NCI-H524 (cell line): ENCODE measurements at places on chromosomes 6 and 20.

DNA sequence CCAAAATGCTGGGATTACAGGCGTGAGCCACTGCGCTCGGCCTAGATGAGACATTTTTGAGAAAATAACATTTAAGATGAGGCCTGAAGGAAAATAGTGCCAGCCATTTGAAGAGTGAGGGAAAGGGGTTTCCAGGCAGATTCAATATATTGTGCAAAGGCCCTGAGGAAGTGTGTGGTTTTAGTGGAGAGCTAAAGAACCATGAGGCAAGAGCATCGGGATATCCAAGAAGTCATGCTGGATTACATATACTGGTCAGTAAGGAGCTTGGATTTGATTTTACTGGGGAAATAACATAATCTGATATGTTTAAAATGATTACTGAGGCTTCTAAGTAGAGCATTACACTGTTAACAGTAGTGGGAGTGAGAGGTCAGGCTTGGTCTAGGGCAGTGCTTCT lies 47.0 kb downstream of the CARMIL1 start:
- no peak for DNase-seq

DNA sequence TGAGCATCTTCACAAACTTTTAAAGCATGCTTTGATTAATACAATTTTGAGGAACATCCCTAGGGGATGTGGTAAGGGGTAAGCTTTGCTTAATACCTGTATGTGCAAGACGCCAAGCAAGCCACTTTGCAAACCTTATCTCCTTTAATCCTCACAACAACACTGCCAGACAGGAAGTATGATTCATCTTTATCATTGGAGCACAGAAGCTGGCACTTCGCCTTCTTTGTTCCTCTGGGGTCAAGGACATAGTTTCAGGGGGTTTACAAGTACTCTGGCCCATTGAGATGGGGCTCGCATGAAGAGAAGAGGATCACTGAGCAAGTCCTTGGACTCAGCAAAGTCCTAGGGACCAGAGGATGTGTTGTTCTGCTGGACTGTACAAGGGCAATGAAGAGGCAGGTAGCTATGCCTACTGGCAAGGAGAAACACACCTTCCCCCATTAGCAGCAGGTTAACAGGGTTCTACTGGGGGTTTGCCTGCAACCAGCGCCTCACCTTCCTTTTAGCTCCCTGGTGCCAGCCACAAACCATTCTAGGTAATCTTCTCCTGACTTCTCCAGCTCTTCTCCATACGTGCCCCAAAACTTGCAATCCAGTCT lies 8.8 kb downstream of the TMEM244 start:
- peak; percentile 24 for DNase-seq

- DNase-seq = no peak
These were observed 201.8 kb downstream of the GRIK2 start for GRCh38 chr6:101595276-101595675.

DNA sequence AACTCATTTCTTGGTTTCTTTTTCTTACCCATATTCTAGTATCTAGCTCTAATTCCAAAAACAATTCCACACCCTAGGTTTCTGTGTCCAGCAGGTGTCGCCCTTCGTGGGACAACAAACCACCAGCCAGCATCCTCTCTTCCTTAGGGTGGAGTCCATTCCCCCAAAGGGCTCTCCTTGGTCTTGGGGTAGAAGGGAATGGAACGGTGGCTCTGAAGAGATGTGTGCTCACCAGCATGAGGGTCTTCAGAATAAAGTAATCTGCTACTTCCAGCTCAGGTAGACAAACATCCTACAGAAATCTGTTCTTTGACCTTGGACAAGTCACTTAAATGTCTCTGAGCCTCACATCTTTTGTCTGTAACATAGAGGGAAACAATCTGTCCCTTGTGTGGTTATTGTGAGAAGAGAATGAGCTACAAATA lies 7.2 kb downstream of the HLA-DMB start:
- DNase-seq = peak; percentile 63
